ENCODE measurements at places on chromosomes 4 and X. TPM values are rescaled to one million over a fixed set of nuclear protein-coding genes. Genes with fewer than 3 reads are reported as not detected.

GRCh38 chr4:65241257-65241997 lies 428.9 kb downstream of the EPHA5 start:
- no peaks in the 10 kb centered on the region for H3K4me1 ChIP-seq
- DNase-seq, result no peak
- H3K27me3 ChIP-seq, result no peaks in the 10 kb centered on the region
- H3K27ac ChIP-seq, result no peak overlapping the region
- no peaks in the 10 kb centered on the region for H3K36me3 ChIP-seq
- H3K4me3 ChIP-seq, result no peak overlapping the region

GRCh38 chr4:183407128-183407585 lies 37.3 kb upstream of the CDKN2AIP start:
- peak overlapping the region; percentile 80 for H3K27ac ChIP-seq
- DNase-seq, result peak; percentile 93
- peaks cover 10% of the 10 kb centered on the region for H3K4me1 ChIP-seq
- no peaks in the 10 kb centered on the region for H3K36me3 ChIP-seq
- no peaks in the 10 kb centered on the region for H3K27me3 ChIP-seq

The ZNF711 gene
- total RNA-seq, result 1.1 TPM

The INPP4B gene
- total RNA-seq, result 46.1 TPM
